ENCODE measurements at places on chromosomes 13 and 19.

DNA sequence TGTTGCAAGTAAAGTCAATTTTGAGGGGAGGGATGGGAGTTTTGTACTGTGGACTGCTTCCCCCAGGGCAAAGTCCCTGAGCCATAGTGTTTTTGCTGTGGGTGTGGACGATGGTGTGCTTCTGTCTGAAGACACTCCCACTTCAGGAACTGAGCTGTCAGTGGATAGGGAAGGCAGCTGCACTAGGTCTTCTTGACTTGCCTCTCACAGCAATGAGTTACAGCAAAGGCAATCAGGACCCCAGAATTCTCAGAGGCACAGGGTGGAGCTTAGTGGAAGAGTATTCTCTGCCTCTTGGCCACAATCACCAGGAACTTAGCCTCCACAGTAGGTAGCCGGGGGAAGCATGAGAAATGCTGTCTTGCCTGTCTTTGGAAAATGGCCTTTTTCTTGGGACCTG lies 1416.6 kb upstream of the MIR17HG start:
- DNase-seq = no peak

GRCh38 chr13:30561511-30561910 lies 56.2 kb upstream of the USPL1 start:
- no peak for DNase-seq

- no peak for DNase-seq
Observed at GRCh38 chr13:110327051-110327721, 20.1 kb downstream of the COL4A2 start.

DNA sequence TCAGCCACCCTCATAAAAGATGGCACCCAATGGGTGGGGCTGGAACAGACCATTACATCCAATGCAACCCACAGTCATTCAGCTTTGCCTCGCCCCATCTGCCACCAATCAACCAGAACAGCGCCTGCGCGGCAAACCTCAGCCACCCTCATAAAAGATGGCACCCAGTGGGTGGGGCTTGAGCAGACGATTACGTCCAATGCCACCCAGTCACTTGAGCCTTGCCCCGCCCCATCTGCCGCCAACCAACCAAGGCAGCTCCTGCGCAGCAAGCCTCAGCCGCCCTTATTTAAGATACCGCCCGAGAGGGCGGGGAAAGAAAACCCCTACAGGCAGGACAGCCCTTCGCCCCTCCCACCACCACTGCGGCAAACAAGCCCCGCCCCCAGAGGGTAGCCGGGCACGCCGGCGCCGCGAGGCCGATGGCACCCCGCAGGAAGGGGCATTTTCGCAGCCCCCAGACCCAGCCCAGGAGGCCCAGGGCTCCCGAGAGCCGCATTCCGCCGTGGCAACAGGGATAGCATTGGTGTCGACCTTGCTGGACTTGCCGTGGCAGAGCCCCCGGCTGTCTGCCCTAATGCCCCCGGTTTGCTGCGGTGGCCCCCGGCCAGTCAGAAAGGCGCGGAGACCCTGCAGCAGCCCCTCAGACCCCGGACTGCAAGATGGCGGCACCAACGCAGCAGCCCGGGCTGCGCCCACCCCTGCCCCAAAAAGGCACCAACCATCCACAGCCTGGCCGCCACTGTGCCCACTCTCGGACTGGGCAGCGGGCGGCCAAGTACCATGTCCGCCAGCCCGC lies 675 bp downstream of the PEG3 start:
- no peak for DNase-seq

DNA sequence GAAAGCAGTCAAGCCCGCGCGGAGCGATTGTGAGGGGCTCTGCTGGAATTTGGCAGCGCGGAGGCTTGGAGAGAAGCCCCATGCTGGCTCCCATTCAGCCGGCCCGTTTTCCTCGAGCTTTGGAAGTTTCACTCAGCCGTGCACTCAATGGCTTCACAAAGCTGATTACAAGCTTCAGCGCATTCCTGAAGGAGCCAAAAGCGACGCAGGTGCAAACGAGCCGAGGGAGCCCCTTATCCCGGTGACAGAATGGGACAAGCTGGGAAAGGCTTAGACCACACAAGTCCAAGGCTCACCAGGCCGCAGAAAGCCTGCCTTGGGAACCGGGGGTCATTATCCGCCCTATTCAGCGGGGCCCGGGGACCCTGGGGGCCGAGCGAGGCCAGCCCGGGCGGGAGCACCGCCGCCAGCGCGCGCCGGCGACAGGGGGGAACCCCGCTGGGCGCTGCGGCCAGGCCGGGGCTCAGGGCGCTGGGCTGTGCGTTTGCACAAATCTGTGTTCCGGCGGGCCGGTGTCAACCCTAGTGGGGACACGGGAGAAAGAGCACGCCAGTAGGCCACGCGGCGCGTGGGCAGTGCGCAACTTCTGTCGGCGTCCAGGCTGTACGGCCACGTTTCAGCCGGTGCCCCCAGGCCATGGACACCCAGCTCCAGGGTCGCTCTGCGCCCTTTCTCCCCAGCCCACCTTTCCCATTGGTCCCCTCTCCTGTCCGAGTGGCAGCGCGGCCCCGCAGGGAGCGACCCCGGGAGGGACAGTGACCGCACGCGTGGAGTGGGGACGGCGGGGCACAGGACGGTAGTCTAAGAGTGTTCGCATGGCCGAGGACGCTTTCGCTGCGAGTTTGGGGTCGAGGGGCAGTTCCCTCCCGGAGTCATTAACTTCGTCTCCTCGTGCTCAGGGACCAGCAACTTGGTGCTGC lies 37.3 kb downstream of the SOX1 start:
- DNase-seq = no peak

DNA sequence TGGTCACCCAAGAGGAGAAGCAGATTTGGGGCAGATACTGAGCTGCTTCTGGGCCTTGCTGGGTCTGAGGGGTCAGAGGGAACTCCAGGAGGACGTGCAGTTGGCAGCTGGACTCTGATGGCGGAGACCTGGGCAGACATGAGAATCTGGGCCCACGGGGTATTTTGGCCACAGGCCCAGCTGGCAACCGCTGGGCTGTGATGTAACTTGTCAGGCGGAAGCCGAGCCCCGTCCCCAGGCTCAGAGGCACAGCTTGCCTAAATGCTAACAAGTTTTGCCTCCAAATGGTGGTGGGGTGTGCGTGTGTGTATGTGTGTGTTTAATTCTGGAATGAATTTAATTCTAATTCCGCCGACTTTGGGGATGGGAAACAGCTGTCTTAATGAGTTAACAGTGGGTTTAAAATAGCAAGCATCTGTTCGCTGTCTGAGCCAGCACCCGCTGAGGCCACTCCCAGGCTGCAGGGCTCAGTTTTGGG lies 11.6 kb downstream of the ZNRF4 start:
- no peak for DNase-seq

- DNase-seq = no peak
Observed at GRCh38 chr13:114009590-114010400, 35.9 kb upstream of the C13orf46 start.

GRCh38 chr19:51887522-51888498 lies at the start of gene ZNF577:
TSS of gene ZNF577 (minus strand) at chr19:51887951. CDS start at chr19:51880382, 7,569 bp downstream.
- DNase-seq = peak; percentile 50

DNA sequence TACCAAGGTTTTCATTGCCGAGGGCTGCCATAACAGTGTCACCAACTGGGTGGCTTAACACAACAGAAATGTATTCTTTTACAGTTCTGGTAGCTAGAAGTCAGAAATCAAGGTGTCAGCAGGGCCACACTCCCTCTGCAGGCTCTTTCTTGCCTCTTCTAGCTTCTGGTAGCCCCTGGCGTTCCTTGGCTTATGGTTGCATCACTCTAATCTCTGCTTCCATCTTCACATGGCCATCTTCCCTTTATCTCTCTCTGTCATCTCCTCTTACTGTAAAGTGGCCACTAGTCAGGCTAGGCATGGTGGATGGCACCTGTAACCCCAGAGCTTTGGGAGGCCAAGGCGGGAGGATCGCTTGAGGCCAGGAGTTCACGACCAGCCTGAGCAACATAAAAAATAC lies 38.0 kb upstream of the MRI1 start:
- no peak for DNase-seq

DNA sequence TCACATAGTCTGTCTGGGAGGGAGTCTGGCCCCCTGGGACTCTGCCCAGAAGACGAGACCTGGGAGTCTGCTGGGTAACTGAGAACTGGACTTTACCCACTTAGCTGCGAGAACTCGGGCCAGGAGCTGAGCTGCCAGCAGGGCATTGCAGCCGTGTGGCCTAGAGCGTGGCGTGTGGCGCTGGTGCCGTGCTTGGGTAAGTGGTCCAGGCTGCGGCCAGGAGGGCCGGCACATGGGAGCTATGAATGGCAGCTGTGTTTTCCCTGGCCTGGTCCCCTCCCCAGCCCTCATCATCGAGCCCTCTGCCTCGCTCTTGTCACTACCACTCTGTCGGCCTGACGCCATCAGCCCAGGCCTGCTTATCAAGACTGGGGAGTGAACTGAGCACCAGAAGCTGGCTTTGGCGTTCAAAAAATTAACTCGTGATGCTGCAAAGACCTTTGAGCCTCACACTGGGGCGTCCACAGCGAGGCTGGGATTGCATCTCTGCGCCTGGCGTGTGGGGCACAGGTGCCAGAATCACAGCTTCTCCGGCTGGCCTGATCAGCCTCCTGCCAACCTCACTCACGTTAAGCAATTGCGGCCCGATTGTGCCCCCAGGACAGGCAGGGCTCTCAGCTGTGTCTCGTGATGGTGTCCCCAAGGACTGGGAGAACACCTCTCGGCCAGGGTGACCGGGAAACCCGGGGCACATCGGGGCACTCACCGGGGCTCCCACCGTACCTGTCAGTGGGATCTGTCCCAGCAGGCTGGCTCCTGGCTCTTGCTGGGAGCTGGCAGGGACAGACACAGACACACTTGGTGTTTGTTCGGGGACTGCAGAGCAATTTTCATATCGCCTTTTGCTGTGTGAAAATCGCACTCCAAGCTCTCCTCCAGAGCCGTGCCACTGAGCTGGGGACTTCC lies 85.9 kb downstream of the KDM4B start:
- DNase-seq = no peak
